LHCN-M2 (cell line): ENCODE measurements at places on chromosomes 5 and 9. TPM values are rescaled to one million over a fixed set of nuclear protein-coding genes. Genes with fewer than 3 reads are reported as not detected.

- peak; percentile 53 for DNase-seq
These were observed 122.2 kb upstream of the ITGA1 start for GRCh38 chr5:52665559-52665958.

GRCh38 chr9:130912932-130913598 is 16.5 kb upstream of the QRFP start:
- peak; percentile 58 for DNase-seq

GRCh38 chr9:127029548-127029947 is 92.9 kb downstream of the ANGPTL2 start:
- DNase-seq = no peak

DNA sequence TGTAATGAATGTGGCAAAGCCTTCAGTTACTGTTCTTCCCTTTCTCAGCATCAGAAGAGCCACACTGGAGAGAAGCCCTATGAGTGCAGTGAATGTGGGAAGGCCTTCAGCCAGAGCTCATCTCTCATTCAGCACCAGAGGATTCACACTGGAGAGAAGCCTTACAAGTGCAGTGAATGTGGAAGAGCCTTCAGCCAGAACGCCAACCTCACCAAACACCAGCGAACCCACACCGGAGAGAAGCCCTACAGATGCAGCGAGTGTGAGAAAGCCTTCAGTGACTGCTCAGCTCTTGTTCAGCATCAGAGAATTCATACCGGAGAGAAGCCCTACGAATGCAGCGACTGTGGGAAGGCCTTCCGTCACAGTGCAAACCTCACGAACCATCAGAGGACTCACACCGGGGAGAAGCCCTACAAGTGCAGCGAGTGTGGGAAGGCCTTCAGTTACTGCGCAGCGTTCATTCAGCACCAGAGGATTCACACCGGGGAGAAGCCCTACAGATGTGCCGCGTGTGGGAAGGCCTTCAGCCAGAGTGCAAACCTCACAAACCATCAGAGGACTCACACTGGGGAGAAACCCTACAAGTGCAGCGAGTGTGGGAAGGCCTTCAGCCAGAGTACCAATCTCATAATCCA is 6.8 kb downstream of the RPL12 start:
- no peak for DNase-seq

DNAI1 gene
- not detected in 2 replicates for total RNA-seq

OMD gene
- total RNA-seq = 0.06 TPM in 1 of 2 replicates, not detected in the other
